D721Med (cell line): ENCODE measurements at places on chromosomes 1 and 21.

- no peak for DNase-seq
Observed at GRCh38 chr1:46113948-46114347, 18.5 kb downstream of the PIK3R3 start.

GRCh38 chr1:7468248-7468647 lies 302.8 kb upstream of the VAMP3 start:
- no peak for DNase-seq

DNA sequence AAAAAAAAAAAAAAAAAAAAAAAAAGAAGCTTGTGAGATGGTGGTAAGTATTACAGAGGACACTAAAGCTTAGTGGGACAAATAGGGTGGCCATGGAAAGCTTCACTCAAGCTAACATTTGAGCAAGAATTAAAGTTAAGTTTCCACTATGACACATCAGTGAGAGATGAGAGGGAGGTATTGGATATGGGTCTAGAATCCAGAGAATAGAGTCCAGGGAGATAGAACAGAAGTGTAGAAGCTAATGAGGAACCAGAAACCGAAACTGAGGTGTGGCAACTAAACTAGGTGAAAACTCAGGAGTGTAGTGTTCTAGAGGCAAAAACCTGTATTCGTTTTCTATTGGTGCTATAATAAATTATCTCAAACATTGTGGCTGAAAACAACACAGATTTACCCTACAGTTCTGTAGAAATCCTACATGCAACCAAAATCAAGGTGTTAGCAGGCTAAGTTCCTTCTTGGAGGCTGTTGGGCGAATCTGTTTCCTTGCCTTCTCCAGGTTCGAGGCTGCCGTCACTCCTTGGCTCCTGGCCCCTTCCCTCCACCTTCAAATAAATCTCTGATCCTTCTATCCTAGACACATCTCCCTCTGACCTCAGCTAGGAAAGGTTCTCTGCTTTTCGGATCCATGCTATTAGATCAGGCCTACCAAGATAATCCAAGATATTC lies 36.2 kb downstream of the PTP4A2 start:
- DNase-seq: no peak

GRCh38 chr1:234844479-234845031 lies 234.6 kb upstream of the IRF2BP2 start:
- DNase-seq: no peak

DNA sequence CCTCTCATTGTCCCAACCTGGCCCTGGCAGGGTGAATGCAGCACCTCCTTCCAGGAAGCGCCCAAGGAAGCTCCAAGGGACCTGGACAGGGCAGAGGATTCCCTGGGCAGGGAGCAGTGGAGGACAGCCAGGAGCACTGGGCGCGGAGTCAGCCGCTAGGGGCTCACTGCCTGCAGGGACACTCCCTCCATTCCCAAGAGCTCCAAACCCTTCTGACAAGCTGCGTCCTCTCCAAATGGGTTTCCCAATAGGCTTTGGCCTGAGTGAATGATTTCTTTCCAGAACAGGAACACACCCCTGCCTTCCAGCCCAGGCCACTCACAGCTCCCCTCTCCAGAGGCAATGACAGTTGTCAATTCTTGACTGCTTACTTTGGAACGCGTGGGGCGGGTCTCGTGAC lies 128.5 kb upstream of the EDN2 start:
- DNase-seq: no peak

GRCh38 chr1:14826172-14826636 lies 227.7 kb downstream of the KAZN start:
- no peak for DNase-seq

DNA sequence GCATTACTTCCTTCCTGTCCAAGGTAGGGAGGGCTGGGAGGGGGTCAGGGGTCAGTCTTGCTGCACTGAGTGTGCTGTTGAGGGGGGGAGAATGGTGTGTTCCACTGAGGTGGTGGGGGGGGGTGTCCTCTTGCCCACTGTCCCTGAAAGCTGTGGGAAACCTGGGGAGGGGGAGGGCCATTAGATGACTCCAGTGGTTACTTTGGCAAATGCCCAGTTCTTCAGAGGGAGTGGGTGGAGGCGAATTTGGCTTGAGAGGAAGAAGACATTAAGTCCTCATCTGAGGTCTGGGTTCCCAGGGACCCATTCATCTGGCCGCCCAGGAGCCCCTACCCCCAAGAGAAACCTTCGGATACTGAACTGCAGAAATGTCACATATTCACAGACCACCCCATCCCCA lies 36.2 kb downstream of the MEF2D start:
- DNase-seq: no peak

- DNase-seq: no peak
Observed at GRCh38 chr1:169765580-169766331, 29.0 kb downstream of the METTL18 start.

DNA sequence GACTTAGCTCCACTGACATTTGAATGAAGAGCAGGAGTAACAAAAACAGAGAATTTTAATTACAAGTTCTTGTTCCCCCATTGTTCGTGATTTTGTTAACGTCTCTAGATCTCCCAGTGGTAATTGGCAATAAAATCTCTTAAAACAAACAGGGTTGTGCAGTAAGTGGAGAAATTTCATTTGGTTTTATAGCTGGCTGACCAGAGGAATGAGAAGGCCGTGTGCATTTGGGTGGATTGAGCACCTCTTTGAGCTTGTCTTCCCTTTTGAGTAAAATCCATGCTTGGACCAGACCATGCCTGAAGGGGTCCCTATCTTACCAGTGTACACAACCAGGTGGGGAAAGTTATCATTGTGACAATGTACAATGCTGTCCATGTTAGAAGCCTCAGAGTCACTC lies 137.8 kb downstream of the HIVEP3 start:
- no peak for DNase-seq

GRCh38 chr1:181314959-181315358 lies 168.4 kb upstream of the CACNA1E start:
- DNase-seq: no peak

DNA sequence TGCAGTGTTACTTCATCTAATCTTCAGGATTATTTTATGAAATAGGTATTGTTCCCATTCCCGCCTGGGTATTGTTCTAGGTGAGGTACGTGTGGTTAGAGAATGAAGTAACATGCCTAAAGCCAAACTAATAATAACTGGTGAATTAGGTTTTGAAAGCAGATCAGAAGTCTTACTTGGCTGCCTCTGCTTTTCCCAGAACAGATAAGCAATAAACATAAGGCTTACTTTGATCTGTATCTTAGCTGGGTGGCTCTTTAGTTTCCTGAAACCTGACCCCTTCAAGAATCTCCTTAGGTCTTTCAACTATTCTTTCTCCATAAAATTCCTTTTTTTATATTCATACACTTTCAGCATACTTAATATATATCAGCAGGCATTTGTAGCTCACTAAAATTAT lies 65.3 kb downstream of the VAV3 start:
- DNase-seq: no peak

- no peak for DNase-seq
Observed at GRCh38 chr1:9716404-9717192, 65.1 kb downstream of the PIK3CD start.

- DNase-seq: peak; percentile 13
Observed at GRCh38 chr1:178494569-178494971, 2.2 kb downstream of the CLEC20A start.

- no peak for DNase-seq
Observed at GRCh38 chr1:208714323-208714722, 470.1 kb upstream of the PLXNA2 start.

- no peak for DNase-seq
Observed at GRCh38 chr1:90911353-90911752, 110.5 kb downstream of the ZNF644 start.

DNA sequence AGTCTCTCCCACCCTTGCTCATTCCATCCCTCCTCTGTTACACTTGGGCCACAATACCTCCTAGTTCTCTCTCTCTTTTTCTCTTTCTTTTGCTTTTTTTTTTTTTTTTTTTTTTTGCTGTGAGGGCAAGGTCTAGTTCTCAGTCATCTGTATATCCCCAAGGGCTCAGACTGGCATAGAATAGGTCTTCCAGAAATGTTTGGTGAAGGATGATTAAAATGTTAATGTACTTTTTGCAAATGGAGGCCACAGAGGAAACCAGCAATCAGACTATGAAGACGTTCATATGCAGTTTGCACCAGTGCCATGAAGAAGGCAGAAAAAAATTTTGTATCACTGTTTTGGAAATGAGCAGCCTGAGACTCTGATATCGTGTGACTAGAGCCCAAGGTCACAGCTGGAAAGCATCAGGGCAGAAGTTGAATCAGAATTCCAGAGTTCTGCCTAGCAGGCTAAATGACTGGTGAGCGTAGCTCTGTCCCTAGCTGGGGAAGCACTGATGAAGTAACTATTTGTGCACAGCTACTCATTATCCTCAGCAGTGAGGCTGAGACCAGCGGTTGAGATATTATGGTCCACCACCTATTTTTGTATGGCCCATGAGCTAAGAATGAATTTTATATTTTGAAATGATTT lies 186.5 kb downstream of the TGFBR3 start:
- no peak for DNase-seq

GRCh38 chr1:7534061-7534825 lies 236.9 kb upstream of the VAMP3 start:
- DNase-seq: no peak

GRCh38 chr1:206727981-206728696 lies 42.4 kb upstream of the IL19 start:
- no peak for DNase-seq

GRCh38 chr1:170049176-170049800 lies 25.2 kb downstream of the KIFAP3 start:
- DNase-seq: peak; percentile 28

DNA sequence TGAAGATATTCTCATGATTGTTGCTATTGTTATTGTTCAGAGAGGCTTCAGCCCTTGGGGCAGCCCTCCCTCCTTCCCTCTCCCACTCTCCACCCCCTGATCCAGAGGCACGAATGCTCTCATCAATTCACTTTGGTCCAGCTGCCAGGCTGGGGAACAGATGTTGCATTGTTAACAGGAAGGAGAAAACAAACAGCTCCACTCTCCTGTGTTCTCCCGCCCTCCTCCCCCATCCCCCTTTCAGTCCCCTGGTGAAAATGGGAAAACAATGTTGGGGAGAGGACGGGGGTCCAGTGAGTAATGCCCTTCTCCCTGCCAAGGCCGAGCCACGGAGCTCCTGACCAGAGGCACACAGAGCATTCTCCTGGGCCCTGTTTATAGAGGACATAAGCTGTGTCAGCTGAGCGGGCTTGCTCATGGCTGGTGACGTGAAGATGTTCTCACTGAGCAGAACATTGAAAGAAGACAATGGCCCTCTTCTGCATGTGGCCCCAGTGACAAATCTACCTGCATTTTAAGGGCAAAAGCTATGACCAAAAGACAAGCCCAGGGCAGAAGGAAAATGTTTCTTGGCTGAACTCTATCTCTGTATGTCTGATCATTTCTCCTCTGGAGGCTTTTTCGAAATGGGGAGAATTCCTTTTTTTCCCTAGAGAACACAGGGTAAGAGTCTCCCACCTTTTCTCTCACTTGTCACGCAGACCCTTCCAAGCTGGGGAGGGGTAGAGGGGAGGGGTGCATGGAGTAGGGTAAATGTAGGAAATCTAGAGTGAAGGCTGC lies 111.7 kb downstream of the GLUL start:
- no peak for DNase-seq

GRCh38 chr1:206734499-206735142 lies 36.0 kb upstream of the IL19 start:
- no peak for DNase-seq

DNA sequence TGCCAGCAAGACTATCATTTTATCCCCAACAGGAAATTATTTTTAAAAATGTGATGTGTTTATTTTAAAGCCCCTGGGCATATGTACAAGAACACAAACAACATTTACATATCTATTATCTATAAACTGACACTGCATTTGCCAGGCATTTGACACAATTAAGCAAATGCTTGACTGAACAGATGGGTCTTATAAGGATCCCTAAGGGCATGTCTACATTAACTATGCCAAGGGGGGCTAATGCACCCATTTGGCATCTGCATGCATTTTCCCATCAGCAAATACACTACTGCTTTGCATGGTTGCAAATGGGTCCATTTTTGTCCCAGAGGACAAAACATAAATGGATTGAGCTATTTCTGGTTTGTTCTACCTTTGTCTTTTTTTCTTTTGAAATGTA lies 884.8 kb upstream of the B3GALT2 start:
- no peak for DNase-seq
